ENCODE measurements at places on chromosomes 12 and 14.
A peak's percentile ranks its signal among the peaks of the same experiment; 100 is the strongest.

- DNase-seq = no peak
Measured at GRCh38 chr14:95155045-95155444, 2.3 kb downstream of the DICER1 start.

DNA sequence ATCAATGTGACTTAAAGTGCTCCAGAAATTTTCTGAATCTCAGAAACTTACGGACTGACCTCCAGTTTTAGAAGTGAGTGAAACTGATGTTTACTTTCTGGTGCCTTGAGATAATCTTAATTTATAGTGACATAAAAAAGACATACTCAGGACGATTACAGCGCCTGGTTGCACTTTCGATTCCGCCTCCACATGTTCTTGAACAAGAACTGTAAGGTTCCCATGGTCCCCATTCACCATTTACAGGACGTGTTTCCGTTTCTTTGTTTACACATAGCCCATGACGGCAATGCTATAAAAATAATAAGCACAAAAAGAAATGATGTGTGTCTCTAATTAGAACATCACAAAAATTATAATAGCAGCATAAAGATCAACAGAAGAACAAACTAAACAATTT, 98.2 kb downstream of the ADAMTS20 start:
- no peak for DNase-seq

- no peak for DNase-seq
Measured at GRCh38 chr14:77869340-77869739, 69.4 kb downstream of the ADCK1 start.

- DNase-seq = no peak
Measured at GRCh38 chr12:95742586-95742985, 48.0 kb downstream of the NTN4 start.

DNA sequence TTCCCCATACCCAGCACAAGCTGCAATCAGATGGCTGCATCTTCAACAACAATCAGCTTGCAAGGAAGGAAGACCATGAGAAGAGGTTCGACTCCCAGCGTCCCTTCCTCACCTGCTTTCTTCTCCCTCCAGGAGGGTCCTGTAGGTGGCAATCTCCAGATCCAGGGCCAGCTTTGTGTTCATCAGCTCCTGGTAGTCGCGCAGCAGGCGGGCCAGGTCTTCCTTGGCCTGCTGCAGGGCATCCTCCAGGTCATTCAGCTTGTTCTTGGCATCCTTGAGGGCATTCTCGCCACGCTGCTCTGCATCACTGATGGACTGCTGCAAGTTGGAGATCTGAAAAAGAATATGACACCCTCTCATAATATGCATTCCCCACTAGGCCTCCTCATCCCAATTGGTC, 4.0 kb downstream of the KRT1 start:
- no peak for DNase-seq

DNA sequence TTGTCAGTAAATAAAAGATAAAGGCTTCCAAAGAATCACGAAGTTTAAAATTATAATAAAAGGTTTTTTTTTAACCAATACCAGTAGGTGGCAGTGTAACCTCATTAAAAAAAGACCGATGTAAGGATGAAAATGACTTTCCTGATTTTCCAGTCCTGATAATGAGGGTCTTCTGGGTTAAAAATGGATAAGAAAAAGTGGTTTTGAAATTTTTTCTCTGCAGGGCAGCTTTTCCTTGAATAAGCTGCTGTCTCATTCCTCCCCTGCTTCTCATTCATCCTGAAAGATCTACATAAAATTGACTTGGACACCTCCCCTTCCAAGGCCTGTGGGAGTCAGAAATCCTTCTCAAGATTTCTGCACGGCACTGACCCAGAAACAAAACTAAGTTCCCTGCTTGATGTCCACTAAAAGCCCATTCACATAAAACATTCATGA, 58.9 kb upstream of the FBXO33 start:
- DNase-seq = peak; percentile 8

DNA sequence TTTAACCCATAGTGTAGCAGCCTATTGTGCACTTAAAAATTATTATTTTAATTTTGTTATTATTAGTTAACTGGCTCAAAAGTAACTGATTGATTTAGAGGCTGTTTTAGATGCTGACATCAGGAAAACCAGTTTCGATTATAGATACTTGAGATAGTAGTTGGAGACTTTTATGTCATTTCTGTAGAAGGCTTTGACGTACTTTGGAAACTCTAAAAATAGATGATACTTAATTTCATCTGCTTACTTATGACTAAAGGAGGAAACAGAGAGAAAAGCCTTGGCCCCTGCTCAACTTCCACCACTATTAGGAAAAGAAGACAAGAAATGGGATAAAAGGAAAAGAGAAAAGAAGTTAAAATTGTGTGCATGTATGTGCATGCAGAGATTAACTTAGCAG, 219.3 kb upstream of the HMGA2 start:
- DNase-seq = no peak

- DNase-seq = no peak
Measured at GRCh38 chr12:65533177-65533883, 254.8 kb downstream of the MSRB3 start.

DNA sequence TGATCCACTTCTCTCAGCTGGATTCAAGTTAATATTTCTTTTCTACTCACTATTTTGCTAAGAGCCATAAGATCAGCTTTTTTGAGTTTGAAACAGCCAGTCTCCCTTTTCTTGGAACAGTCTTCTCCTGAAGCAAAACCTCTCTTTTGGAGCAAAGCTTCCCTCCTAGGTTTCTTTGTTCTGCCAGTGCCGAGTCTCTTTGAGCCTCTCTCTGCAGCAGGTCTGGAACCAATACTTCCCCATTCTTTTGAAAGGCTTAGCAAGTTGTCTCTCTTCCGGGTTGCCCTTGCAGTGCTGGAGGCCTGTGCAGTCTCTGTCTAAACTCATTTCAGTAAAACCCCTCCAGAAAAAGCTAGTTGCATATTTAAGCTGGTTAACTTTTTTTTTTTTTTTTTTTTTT, 454.8 kb downstream of the NOVA1 start:
- no peak for DNase-seq

DNA sequence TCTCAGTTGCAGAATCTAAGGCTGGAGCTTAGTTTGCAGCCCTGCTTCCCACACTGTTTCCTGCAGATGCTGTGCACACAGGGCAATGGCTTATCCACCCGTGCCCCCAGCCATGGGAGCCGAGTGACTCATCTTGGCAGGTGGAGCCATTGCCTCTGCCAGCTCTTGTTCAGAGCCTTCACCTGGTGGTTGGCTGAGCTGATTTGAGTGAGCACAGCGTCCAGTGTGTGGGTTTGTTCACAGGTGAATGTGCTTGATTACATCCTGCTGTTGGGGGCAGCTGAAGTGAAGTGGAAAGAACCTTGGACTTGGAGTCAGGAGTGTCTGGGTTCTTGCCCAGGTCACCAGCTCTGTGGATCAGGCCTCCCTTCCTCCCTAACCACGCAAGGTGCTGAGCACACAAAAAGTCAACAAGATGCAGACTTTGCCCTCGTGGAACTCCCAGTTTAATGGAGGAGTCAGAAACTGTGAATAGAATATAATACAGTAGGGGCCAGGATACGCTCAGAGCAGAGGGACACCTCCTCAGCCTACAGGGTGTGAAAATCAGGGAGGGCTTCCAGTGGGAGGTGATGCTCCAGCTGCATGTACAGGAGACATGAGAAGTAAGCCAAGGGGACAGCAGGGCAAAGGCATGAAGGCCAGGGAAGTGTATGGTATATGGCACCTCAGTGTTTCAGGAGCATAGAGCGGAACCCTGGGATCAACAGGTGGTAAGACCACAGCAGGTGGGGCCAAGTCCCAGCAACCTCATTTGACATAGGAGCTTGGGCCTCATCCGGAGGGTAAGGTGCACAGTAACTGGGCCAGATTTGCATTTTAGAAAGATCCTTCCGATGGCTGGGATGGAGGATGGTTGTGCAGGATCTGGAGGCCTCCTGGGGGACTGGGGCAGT, 22.8 kb downstream of the JDP2 start:
- DNase-seq = peak; percentile 72

- DNase-seq = no peak
Measured at GRCh38 chr12:124993626-124994436, at the start of gene BRI3BP. BRI3BP (plus strand) TSS chr12:124993645; CDS start chr12:124993791, 146 bp downstream.

All from retinal pigment epithelial cell (primary cell).